ENCODE measurements at places on chromosomes 1 and 21.

DNA sequence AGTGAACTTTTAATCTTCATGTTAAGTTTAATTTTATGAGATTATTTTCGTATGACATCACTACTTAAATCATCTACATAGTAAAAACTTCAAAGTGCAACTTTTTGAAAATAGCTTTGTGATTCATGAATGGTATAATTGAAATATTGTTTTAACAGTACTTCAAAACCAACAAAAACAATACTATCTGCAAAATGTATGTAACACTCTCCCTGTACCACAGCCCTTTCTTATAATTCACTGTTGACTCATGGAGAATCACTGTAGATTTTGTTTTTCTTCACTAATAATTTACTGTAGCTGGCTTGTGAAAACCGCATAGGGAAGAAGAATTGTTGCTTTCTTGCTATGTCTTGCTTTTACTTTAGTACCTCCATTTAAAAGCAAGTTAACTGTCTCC lies 301.4 kb upstream of the ADAMTS5 start:
- no peak for DNase-seq

DNA sequence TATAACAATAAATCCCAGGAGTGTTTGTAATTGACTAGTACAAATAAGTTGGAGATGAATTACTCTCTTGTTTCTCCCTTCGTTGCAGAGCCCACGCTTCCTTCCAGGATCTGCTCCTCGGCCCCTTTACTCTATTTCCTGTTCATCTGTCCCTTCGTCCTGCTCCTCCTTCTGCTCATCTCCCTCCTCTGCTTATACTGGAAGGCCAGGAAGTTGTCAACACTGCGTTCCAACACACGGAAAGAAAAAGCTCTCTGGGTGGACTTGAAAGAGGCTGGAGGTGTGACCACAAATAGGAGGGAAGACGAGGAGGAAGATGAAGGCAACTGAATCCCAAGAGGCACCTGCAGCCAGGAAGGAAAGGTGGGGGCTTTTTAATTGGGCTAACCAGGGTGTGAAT lies 26.4 kb upstream of the TTF2 start:
- no peak for DNase-seq

DNA sequence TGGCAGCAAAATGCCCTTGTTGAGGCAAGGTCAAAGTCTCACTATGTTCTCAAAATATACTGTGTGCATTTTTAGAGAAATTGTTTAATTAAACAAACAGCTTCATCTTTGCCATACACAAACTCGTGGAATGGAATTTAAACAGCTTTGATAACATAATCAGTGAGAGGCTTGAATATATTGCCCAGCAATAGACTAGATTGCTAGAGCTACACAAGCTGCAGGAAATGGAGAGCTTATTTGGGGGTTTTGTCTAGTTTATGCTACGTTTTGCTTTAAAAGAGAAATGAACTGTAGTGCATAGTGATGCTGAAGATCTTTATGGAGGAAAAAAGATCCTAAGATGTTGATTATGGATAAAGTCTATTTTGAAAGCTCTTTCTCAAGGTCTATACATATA lies 166.8 kb upstream of the HMCN1 start:
- no peak for DNase-seq

DNA sequence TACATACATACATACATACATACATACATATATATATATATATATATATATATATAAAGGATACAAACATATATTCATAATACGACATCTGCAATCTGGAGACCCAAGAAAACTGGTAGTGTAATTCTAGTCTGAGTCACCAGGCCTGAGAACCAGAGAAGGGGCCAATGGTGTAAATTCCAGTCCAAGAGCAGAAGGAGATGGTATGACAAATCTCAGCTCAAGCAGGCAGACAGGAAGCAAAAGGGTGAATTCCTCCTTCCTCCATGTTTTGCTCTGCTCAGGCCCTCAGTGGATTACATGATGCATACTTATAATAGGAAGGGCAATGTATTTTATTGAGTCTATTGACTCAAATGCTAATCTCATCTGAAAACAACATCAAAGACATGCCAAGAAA lies 1060.4 kb upstream of the TMPRSS15 start:
- no peak for DNase-seq

- DNase-seq, result no peak
These were observed 636 bp downstream of the WARS2 start for GRCh38 chr1:119139857-119140176.

DNA sequence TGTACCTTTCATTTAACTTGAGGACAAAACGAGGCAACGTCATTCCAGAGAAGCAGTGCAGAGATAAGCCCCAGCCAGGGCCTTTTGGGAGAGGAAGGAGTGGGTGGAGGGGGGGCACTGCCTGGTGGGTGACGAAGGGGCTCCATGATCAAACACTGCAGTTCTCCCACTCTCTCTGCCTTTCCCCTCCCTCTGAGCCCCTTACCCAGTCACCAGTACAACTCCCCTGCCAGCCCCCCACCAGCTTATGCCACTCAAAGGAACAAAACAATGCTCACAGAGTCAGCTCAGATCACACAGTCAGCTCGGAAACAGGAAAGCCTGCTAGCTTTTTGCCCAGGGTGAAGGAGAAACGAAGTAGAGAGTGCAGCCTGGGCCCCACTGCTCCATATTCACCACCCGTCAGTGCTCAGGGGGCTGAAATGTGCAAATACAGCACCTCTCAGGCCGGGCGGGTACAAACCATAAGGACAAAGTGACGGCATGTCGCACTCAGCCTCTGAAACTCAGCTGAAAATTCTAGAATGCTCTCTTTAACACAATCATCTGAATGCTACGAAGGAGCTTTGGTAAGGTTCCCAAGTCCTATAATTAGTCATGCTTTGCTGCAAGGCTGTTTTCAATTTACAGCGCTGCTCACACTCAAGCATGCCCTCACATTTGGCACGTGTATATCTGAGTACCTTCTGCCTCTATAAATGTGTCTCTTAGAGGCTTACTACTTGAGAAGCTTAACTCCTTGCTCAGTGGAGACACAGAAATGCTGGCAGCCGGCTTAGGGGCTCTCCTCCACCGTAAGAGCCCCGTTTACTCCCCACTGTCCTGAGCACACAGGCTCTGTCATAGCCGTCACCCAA lies 65.8 kb upstream of the RAB4A start:
- peak; percentile 65 for DNase-seq

GRCh38 chr1:243420946-243421685 lies 165.3 kb downstream of the SDCCAG8 start:
- DNase-seq, result no peak

GRCh38 chr1:222182641-222183040 lies 365.3 kb downstream of the HHIPL2 start:
- no peak for DNase-seq

DNA sequence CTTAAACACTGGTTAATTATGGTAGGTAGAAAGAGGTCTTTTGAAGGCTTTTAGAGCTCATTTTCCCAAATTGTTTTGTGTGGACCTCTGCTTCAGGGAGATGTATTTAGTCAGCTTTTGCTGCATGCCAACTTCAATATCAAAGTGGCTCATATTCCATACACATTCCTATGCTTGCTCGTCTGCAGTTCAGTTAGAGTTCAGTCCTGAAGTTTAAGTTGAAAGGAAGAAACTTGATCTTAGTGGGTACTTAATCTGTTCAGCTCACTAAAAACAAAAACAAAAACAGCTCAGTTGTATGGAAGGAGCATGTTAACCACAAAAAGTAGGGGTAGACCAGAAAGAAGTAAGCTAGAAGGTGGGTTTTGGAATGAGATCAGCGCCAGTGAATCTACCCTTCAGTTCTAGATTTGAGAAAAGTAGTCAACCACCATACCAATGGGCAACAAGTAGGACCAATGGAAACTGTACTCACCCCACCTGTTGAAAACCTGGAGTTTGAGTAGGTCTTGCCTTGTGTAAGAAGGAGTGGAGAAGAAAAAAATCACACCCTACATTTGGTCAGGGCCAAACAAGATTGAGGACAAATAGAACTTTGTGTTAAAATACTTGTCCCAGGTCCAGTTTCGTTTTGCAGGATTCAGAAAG lies 58.0 kb downstream of the LEPR start:
- no peak for DNase-seq

GRCh38 chr21:46119144-46119636 lies 21.3 kb downstream of the COL6A2 start:
- DNase-seq, result no peak

GRCh38 chr1:185365951-185366350 lies 48.9 kb upstream of the IVNS1ABP start:
- DNase-seq, result peak; percentile 3

DNA sequence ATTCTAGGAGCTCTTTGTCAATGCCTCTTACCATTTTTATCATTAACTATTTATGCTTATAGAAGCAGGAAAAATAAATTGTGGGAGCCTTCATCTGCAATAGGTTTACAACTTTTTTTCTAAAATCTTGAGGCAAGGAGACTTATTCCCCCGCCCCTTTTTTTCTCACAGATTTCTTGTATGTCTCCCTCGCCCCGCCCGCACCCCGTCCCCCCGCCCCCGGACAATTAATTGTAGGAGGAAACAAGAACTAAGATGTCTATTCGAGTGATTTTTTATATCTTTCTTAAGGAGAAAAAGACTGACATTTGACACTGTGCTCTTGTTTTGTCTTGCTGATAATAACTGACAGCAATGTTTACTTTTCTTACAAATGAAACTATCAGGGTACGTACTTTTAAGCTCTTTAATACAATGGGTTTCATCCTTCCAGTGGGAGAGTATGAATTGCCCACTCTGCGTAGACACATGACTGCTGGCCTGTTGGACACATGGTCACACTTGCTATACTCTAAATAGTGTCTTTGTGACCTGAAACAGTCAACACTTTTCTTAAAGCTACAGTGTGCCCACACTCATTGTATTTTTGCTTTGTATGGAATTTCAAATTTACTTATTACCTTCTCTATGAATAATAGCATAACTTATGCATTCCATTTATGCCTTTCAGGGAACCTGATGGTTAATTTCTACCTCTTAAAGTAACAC lies 1.5 kb upstream of the IVNS1ABP start:
- no peak for DNase-seq

- peak; percentile 4 for DNase-seq
These were observed 76.4 kb upstream of the ZBTB18 start for GRCh38 chr1:243974451-243975292.

- no peak for DNase-seq
These were observed 4.6 kb downstream of the PGLYRP4 start for GRCh38 chr1:153343811-153344717.

GRCh38 chr1:101044749-101045148 lies 19.2 kb upstream of the DPH5 start:
- DNase-seq, result no peak

- DNase-seq, result peak; percentile 51
These were observed 2.6 kb upstream of the CC2D1B start for GRCh38 chr1:52368383-52369172.

- DNase-seq, result no peak
These were observed 16.7 kb upstream of the COL6A2 start for GRCh38 chr21:46081022-46081861.

DNA sequence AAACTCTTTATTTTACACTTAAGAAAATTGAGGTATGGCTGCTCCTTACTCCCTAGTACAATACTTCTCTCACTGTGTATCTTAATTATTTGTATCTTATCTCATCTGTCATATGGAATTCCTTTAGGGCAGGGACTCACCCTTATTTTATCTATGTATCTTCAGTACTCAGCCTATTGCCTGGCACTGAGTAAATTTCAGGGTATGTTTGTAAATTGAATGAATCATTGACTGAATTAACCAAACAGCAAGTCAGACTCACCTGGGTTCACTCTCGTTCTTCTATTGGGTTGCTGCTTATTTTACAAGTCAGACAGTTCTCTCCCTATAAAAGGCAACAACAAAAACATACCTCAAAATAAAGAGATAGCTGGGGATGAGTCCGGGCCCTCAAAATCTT lies 63.8 kb downstream of the LAMC1 start:
- no peak for DNase-seq

DNA sequence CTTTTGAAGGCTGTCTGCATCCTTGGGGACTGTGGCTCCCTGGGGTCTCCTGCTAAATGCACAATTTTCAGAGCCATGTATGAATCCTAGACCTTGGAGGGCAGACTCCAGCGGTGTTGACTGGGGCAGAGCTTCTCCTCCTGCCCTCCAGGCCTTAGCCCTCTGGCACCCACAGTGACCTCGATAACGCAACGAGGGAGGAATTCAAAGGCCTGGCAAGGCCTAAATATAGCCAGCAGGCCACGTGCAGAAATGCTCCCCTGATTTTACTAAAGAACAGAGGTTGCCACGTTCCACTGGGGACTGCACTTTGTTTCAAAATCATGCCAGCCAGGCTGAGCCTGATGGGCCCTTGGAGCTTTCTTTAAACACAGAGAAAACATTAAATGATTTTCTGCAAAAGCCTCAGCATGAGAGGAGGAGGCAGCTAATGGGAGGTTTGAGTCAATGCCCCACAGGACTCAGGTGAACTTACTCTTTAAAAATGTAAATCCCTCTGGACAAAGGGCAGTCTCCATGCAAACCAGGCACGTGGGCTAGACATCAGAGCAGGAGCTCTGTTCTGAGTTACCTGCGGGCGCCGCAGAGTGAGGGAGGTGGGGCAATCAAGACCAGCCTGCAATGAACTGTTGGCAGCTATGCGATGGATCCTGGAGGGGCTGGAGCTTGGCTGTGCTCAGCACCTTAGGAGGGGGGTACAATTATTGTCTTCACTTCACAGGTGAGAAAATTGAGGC lies 28.0 kb downstream of the GRIK3 start:
- no peak for DNase-seq

DNA sequence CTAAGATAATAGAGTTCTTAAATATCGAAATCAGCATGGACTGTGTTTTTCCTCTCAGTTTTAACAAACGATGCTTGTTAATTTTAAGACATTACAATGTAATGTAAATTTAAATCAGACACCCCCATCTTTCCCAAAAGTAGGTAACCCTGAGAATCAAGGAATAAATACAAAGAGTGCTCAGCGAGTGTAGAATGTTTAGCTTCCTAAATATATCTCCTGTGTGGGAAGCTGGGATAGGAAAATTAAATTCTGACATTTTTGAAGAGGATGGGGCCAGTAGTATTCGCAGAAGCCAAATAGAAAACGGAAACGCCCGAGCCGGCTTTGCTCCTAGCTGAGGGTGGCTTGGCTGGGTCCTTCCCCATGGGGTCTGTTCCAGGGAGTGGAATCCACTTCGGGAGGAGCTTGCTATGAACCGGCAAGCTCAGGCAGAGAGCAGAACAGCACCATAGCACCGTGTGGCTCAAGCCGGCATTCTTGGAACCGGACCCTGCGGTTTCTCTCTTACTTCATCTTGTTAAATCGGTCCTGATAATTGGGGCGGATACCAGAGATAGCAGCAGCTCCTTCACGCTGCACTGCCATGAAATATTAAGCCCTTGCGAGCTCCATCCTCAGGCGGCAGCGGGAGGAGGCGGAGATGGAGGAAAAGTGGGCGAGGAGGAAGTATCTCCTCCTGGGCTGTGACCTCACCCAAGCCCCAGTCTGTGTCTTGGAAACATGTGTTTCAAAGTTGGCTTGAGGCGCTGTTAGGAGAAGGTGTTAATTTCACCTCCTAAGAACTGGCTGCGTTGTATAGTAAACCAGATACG lies 24.9 kb downstream of the MAP3K7CL start:
- DNase-seq, result no peak

- DNase-seq, result peak; percentile 33
These were observed 24.5 kb upstream of the POU2F1 start for GRCh38 chr1:167196166-167196565.

- no peak for DNase-seq
These were observed 38.7 kb upstream of the EFHD2 start for GRCh38 chr1:15370781-15371520.

- no peak for DNase-seq
These were observed 378.9 kb downstream of the BRINP3 start for GRCh38 chr1:190098756-190099155.

- no peak for DNase-seq
These were observed 4.5 kb downstream of the DHCR24 start for GRCh38 chr1:54882519-54882918.
